Prostate gland (tissue), 2 donors: ENCODE measurements at places on chromosomes 7 and 10. TPM values are rescaled to one million over a fixed set of nuclear protein-coding genes. Genes with fewer than 3 reads are reported as not detected.
A peak's percentile ranks its signal among the peaks of the same experiment; 100 is the strongest.

- no peak for DNase-seq
Observed at GRCh38 chr7:113628948-113629847, 289.6 kb downstream of the PPP1R3A start.

Gene TNRC18
- total RNA-seq: 290 TPM

DNA sequence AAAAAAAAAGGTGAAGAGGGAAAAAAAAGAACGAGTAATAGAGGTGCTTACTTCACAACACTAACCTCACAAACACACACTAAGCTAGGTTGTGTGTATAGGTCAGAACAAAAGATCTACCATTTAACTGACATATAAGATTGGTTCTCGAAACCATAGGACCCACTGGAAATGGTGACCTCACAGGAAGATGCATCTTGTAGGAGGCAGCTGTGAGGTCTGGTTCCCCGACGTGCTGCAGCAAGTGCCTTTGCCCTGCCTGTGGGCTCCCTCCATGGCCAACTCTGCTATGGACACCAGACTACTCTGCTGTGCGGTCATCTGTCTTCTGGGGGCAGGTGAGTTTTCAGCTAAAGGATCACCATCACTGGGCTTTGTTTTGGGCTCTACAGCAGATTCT is 133.8 kb upstream of the PRSS1 start:
- no peak for DNase-seq

GRCh38 chr10:31702005-31702404 is 226.6 kb downstream of the ARHGAP12 start:
- DNase-seq: no peak

DNA sequence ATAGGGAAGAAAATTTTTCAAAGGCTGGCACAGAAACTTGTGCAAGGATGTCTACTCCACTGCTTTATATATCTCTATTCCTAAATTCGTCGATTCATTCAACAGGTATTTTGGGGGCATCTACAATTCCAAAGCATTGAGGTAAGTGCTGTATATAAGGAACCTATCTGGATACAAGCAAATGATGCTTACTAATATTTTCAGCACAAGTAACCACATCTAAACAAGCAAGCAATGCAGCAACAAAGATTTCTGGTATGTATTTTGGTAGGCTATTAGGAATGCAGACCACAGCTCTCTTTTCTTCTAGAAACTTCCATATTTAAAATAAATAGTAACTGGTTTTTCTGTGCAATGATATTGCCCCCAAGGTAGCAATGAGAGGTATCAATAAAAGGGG is 183.9 kb downstream of the SGMS1 start:
- no peak for DNase-seq

Gene TMEM120A
- 20.2 TPM for total RNA-seq

Gene C7orf57
- total RNA-seq: not detected

DNA sequence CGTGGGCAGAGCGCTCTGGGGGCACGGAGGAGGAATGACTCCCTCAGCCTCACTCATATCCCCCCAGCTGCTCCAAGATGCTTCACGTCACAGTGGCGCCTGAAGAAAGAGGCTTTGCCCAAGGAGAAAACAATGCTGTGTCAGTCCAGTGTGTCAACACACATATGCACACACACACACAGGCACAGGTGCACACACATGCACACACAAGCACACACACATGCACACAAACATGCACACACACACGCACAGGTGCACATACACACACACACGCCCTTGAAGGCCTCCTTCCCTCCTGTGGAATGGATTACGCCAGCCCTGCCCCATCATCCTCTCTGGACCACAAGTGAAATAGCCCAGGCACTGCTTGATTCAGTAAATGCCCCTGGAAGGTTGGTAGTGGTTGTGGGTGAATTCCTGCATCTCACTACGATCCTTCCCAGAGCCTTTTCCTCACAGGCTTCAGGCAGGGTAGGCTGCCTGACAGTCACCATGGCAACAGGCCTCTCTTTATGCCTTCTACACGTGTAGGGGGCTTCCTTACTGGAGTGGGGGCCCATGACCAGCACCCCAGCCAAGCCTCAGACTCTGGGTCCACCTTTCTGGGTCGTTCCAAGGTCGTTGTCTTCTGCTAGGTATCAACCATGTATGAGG is 371.5 kb upstream of the PODXL start:
- no peak for DNase-seq

DNA sequence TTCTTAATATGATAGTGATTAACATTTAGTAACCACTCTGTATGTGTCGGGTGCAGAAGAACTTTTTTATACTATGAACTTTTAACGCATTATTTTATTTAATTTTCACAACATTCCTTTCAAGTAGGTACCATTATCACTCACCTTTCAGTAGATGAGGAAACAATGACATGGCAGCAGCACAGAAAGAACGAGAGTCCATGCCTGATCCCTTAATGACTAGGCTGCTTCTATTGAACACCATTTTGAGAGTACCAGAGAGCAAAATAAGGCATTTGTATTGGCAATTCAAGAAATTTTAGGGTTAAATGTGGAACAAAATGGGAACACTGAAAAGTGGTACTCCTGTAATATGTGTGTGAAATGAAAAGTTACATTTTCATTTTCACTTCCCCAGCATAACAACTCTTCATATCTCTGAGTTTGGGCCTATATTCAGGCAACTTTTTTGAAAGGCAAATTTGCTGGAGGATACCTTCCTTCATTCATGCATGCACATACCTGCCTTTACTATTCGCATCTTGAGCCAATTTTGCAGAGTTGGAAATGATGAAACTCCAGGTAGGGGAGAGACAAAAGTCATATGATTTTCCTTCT is 12.8 kb downstream of the LRRN3 start:
- DNase-seq: no peak

DNA sequence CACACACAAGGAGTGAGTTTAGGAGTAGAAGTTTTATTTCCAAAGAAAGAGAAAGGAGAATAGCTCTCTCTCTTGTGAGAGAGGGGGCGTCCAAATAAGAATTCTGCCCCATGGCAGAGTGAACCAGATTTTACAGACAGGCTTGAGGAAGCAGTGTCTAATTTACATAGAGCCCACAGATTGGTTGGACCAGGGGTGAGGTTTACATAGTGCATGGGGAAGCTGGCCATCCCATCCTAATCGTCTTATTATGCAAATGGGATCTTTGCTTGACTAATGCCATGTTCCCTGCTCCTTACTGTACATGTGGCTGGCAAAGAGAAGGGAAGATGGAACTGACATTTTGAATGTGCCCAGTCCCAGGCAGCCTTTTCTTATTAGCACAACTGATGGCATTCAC is 60.0 kb upstream of the ACSM6 start:
- no peak for DNase-seq

DNA sequence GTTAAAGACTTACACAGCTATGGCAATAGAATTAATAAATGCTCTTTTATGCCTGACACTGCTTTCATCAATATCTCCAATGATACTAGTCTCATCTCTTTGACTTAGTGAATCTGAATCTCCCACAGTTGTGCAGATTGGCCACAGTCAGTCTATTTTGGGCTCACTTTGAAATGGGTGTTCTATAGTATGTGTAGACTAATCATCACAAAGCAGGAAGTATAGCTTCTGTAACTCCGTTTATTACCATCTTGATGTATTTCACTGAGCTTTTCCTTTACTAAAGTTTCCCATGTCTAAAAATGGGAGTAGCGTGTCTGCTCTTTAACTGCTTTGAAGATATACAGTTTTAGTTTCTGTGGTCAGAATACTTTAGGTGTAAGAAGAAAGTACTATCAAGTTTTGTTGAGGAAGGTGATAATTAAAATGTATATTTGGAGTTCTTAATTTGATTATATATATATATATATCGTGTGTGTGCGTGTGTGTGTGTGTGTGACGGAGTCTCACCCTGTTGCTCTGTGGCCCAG is 70.1 kb downstream of the ST7 start:
- no peak for DNase-seq

Gene ATOH7
- total RNA-seq: not detected

GRCh38 chr7:100435401-100436304 is 644 bp downstream of the PPP1R35 start:
- DNase-seq: peak; percentile 36

Gene GRID2IP
- total RNA-seq: 0.73 TPM
